Type B pancreatic cell (in vitro differentiated cells): ENCODE measurements at places on chromosomes 16 and 17. TPM values are rescaled to one million over a fixed set of nuclear protein-coding genes. Genes with fewer than 3 reads are reported as not detected.

Gene SOX8
- 1.4 and 6.7 TPM in 2 replicates for total RNA-seq

DNA sequence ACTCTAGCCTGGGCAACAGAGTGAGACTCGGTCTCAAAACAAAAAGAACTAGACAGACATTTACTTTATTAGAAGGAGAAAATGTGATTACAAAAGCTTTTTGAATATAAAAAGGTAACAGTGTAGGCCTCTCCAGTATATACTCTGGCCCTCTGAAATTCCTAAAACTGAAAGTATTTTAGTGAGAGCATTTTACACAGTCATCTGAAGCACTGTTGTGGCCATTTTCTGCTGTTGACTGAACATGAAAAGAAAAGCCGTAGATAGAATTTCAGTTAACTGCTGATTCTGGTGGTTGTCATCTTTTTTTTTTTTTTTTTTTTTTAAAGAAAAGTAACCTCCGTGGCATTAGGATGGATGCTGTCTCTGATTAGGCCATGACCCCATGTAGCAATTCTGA, 15.6 kb downstream of the DUSP14 start:
- DNase-seq, result no peak

GRCh38 chr17:33225509-33225908, 67.6 kb downstream of the ASIC2 start:
- no peak for DNase-seq

DNA sequence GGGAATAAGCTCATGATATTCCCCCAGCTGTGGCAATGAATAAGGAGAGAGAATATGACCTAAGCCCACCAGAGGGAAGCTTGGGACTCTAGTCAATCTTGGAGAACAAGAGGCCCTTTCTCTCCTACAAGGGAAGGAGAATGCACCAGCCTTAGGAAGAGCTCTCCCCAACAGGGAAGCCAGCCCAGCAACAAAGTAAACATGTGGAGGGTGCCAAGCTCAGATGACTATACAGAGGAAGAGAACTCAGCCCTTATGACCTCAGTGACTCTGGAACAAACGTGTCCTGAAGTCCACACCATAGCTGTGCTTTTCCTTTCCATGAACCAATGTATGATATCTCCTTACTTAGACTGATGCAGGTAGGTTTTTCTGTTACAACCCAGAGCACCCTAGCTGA, 219.7 kb downstream of the GSG1L start:
- no peak for DNase-seq

GRCh38 chr16:49939495-49939894, 83.6 kb upstream of the ZNF423 start:
- DNase-seq, result no peak

DNA sequence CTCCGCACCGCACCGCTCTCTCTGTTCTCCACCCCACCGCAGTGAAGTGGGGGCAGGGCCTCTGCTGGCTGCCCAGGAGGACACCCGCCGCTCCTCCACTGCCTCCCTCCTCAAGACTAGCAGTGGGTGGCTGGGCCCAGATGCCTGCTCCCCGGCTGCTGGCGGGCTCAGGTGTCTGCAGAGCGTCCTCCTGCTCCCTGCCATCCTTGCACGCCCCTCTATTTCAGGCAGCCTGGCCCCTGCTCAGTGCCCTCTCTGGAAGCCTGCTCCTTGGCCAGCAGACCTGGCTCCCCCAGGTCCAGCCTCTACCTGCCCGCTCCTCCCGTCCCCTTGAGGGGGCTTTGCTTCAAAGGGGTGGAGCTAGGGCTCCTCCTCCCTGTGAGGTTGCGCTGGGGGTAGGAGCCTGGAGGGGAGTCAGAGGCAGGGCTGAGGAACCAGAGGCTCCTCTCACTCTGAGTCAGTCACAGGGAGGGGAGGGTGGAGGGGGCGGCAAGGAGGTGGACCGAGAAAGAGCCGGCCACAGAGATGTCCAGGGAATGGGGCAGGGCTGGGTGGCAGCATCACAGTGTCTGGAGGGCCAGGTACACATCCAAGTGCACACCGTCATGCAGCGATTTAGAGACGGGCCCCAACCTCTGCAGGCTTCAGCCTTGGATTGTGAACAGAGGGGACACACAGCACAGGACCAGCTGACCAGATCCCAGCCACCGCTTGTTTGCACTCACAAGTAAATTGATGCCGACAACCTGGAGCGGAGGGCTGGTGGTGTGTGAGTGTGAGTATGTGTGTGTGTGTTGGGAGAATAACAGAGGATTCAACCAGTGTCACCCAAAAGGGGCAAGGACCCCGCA, 9.8 kb upstream of the TMEM92 start:
- DNase-seq, result no peak

DNA sequence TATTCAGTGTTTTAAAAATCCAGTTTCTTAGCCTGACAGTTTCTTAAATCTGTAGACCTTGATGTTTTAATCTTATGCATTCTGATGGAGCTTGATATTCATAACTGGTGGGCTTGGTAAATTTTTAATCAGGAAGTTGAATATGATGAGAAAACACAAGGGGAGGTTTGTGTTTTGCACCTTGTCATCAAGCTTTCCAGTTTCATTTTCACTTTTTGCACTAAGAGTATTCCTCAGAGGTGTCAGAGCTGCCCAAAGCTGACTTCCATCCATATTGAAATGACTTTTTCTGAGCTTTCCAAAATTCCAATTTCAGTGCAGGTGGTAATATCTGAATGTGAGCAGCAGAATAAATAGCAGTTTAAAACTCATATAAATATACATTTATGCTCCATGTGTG, 555.0 kb upstream of the RBFOX1 start:
- no peak for DNase-seq

DNA sequence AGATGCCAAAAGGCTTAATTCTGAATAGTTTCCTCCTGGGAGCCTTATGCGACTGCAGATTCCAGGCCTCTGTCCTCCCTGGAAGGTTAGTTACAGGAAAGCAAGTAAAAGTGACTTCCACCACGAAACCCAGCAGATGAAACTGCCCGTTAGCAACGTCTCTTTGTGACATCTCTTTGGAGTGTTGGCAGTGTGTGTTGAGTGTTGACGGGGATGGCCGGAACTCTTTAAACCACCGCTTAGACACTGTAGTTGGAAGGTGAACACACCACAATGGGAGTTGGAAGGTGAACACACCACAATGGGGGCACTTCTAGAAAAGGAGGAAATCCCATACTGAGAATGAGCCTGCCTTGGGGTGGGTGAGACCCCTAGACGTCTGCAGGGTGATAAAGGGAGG, 858 bp downstream of the SKAP1 start:
- no peak for DNase-seq

DNA sequence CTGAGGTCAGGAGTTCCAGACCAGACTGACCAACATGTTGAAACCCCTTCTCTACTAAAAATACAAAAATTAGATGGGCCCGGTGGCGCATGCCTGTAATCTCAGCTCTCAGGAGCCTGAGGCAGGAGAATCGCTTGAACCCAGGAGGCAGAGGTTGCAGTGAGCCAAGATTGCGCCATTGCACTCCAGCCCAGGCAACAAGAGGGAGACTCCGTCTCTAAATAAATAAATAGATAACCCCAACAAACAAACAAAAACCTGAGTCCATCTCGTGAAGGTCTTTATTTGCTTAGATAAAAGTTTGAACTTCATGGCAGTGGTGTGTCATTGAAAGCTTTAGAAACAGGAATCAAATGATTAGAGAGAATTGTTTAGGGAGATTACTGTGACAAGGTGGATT, 167.4 kb downstream of the BCAS3 start:
- DNase-seq, result no peak

- DNase-seq, result no peak
These were observed 80.5 kb downstream of the CHD9 start for GRCh38 chr16:53135329-53135728.

DNA sequence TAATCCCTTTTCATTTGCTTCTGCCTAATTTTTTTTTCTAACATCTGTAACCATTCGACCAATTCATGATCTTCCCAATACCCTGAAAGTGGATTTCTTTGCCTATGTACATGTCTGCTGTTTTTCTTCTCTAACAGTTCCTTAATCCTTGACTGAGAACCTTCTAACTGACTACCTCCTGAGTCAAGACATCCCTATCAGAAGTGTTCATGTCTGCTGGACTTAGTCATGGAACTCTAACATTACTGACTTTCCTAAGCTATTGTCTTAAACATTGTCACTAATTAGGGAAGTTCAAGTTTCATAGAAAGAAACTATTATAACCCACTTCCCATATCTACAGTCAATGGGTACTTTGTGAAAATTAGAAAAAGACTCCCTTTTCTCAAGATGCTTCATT, 52.4 kb upstream of the IRX5 start:
- DNase-seq, result no peak

DNA sequence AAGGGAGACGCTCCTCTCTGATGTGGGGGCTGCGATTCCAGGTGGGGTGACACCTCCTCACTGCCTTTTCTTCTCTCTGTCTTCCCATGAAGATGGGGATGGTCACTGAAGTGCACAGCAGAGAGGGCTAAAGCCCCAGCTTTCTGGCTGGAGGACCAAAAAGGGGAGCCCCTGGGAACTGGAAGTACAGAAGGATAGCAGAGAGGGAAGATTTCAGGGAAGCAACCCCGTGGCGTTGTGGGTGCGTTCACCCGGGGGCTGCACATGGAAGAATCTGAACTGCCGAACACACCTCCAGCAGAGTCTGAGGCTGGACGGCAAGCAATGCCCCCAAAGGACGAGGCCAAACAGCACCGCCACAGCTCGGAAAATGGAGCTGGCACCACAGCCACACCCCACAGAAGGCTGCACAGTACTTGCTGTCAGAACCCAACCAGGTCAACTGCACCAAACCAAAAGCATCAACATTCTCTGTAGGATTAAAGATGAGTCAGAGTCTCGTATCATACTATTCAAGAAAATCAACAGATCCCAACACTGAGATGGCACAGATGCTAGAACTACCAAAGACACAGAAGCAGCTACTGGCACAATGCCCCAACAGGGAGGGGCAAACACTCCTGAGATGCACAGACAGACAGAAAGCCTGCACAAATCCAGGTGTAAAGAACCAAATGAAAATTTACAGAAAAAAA, 49.9 kb downstream of the MAP1LC3B start:
- no peak for DNase-seq

- peak; percentile 44 for DNase-seq
These were observed 224.5 kb downstream of the ZNF423 start for GRCh38 chr16:49631187-49632041.

DNA sequence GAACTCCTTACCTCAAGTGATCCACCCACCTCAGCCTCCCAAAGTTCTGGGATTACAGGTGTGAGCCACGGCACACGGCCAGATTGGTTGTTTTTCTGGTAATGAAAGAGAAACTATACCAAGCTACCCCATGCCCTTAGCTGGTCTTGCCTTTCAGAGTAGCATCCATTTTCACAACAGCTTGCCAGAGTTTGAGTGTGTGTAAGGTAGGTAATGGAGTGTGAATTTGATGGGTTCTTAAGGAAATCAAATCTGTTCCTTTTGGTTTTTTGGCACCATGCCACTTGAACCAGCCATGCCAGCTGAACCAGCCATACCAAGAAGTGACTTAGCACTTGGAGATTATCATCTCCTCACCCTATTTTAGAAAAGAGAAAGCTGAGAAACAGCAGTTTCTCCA, 5.1 kb downstream of the CALCOCO2 start:
- DNase-seq, result no peak

DNA sequence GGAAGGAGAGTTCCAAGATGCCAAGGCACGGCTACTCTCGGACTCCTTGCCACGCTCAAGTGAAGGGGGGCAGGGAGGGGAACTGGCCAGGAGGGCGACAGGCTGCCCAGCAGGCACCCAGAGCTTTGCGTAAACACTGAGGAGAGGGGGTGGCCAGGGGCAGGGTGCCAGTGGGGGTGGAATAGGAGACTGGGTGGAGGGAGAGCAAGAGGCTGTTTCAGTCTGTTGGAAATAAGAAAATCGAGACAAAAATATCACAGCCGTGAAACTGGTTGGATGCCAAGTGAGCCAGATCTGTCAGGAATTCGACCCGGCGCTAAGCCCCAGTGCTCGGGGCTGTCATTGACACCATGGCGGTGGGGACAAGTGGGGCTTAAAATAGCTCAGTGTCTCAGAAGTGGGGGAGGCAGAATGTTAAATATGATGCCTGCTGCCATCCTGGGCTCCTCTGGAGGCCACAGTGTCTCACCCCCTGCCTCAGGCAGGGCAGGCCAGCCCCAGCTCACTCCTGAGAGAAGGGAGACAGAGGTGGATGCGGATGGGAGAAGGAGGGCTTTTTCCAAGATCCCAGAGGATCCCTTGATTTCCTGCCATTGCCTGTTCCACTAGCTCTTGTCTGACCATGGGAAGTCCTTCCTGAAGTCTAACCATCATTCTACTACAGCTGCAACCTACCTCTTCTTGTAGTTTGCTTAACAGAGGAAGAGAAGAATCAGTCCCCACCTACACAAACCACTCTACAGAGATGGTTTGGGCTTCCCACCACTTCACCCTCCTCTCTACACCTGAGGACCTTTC, 9.5 kb downstream of the PNMT start:
- DNase-seq, result no peak
